ENCODE measurements at places on chromosomes 3 and 15.

DNA sequence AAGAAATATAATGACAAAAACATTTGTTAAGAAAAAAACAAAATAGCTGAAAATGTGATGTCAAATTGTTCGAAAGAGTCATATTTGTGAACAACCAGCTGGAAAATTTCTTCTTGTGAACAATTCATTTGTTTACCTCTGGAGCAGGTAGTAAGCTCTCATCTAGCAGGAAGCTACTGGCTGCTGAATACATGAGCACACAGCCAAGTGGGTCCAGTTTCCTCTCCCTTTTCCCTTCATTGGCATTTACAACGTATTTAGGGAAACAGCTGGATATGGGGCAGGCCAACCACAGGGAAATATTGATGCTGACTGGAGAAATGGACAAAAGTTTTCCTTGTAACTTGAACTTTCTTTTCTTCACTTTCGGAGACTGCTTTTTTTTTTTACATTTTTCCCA is 1354.7 kb upstream of the EPHA6 start:
- no peak for DNase-seq

GRCh38 chr3:195297446-195297845 is 26.5 kb upstream of the XXYLT1 start:
- no peak for DNase-seq

- DNase-seq, result no peak
These were observed 1.1 kb downstream of the RPS27L start for GRCh38 chr15:63156086-63156710.

GRCh38 chr15:80106051-80106450 is 46.6 kb downstream of the ZFAND6 start:
- no peak for DNase-seq

GRCh38 chr15:69132430-69132829 is 28.0 kb upstream of the GLCE start:
- no peak for DNase-seq

GRCh38 chr15:77605547-77605946 is 27.2 kb downstream of the LINGO1 start:
- no peak for DNase-seq

GRCh38 chr3:134336587-134336986 is 37.7 kb downstream of the AMOTL2 start:
- no peak for DNase-seq

DNA sequence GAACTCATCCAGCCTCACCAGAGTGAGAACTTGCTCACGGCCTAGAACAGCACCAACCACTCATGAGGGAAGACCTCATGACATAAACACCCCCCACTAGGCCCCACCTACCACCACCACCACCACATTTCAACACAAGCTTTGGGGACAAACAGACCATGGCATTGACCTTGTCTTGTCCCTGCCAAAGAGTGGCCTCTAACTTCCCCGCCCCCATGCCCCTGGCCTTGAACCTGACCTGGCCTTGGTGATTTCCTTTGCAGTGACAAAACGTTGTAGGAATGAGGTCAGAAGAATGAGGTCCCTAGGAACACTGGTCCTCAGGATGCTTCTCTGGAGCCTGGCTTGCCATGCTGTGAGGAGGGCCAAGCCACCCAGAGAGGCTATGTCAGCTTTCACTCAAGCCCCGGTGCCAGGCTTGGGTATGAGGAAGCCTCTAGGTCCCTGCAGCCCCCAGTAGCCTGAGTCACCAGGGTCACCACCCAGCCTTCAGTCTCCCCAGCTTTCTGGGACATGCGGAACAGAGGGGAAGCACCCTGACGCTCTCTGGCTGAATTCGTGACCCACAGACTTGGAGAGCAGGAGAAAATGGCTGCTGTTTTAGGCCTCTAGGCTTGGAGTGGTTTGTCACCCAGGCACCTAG is 57.9 kb downstream of the TPRA1 start:
- DNase-seq, result no peak

GRCh38 chr3:133928903-133929607 is 33.4 kb upstream of the RAB6B start:
- no peak for DNase-seq

GRCh38 chr3:128623762-128624176 is 26.8 kb downstream of the RPN1 start:
- DNase-seq, result no peak

DNA sequence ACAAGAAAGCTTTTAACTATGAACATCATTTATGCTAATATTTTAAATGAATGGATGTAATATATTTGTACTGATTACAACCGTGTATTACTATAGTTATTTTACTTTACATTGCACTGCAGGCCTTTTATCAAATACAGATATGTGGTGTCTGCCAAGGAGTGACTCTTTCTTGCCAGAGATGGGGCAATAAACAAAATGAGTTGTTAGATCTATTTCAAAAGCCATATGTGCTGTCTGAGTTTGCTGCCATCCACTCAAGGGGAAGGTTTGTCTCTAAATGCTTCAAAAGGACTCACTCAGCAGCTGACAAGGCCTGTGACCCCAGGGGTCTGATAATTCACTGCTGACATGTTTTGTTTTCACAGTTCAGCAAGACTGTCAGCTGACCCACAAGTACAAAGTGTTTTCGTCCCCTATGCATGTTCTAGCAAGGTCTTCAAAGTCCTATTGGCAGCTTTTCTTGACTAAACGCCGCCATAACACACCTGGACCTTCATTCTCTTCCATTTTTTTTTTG is 41.3 kb upstream of the ZBED2 start:
- no peak for DNase-seq

- no peak for DNase-seq
These were observed 119.1 kb downstream of the B3GALNT1 start for GRCh38 chr3:160986069-160986468.

DNA sequence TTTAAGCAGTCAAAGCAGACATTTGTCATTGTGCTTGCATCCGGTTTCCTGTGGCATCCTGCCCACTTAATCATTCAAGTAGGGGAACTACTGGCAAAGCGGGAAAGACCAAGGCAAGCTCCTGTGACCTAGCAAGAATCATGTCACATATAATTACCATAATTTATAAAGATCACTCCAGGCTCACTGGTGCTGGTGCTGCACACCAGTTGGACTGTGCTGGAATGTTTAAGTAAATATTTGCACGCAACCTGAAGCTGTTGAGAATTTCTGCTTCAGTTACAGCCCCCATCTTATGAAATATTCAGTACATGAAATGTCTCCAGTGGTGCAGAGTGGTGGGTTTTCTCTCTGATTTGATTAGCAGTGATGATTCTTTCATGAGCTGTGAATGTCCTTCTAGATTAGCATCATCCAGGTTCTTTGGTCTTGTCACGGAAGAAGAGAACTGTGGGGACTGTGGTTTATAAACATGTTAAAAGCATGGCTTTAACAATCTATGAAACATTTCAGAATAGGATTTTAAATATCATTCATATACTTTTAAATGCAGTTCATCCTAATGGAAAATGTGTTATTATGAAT is 621.3 kb upstream of the EPHA6 start:
- DNase-seq, result no peak

DNA sequence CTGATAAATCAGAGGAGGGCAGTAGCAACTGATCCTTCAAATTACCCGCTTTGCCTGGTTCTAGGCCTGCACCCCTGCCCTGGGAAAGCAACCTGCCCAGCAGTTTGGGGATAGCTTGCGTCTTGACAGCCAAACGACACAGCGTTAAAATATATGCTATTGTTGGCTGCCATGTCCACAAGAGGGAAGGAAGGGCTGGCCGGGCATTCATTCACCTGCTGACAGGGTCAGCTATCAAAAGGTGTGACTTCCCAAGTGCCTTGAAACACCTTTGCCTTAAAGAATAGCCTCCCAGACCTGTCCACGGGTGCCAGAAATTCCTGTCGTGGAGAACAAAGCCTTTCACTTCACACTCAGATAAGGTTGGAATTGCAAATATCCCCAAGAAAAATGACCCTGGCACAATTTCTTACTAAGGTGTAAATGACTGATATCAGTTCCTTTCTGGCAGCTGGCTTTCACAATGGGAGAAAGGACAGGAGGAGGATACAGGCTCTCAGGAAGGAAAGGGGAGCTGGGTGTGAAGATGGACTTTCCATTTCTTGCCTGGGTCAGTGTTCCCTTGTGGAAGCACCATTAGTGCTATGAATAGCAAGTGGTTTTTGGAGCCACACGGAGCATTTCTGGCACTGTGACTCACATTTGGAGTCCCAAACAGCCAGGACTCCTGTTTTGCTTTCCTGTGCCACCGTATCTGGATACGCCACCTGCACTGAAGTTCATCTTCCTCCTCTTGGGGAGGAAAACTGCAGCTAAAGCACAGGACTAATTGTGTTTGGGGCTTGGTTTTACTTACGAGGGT is 19.2 kb downstream of the ALDH1A3 start:
- no peak for DNase-seq

DNA sequence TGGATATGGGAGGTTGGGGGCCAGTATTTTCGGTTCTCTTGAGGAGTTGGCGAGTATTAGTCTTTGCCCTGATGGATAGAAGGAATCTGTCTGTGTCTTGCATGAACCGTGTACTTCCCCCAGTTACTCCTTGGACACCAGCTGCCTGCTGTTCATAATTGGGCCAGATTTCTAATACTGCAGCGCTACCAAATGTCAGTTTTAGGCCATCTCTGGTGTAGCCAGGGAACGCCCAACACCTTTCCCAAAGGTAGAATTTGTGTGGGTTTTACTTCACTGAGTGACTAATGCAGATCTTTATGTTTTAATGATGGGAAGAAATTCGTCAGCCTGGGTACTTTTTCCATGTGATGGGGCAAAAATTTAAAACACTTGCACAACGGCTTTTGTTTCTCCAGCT is 18.4 kb downstream of the FLNB start:
- DNase-seq, result no peak

- DNase-seq, result no peak
These were observed 31.9 kb downstream of the CRTC3 start for GRCh38 chr15:90561344-90562244.

- DNase-seq, result no peak
These were observed 24.2 kb downstream of the RAB6B start for GRCh38 chr3:133871368-133872090.

DNA sequence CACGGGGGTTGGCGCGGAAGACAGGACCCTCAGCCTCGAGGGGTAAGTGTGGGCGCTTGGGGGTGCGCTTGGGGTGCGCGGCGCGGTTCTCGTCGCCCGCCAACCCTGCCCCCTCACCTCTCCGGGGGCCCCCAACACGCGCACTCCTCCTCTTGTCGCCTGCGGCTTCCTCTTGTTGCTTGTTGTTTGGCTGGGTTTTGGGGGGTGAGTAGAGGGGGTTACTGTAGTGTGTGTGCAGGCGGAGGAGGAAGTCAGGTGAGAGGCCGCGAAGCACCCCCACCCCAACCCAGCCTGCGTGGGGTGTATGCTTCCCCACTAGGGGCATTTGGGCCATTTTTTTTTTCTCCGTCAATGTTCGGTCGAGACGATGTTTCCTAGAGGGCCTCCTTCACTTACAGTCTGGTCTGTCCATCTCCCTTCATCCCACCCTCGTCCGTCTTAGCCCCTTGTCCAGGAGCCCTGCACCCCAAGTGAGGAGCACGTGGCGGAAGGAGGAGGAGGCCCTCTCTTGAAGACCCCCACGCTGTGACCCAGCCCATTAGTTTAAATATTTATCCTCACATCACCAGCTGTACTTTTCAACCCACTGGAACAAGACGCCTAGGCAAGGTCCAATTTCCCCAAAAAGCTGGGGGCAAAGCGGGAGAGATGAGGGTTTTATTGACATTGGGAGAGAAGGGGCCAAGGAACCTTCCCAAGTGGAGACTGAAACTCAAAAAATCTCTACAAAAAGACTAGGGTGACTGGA is 20.4 kb upstream of the SATB1 start:
- peak; percentile 51 for DNase-seq

DNA sequence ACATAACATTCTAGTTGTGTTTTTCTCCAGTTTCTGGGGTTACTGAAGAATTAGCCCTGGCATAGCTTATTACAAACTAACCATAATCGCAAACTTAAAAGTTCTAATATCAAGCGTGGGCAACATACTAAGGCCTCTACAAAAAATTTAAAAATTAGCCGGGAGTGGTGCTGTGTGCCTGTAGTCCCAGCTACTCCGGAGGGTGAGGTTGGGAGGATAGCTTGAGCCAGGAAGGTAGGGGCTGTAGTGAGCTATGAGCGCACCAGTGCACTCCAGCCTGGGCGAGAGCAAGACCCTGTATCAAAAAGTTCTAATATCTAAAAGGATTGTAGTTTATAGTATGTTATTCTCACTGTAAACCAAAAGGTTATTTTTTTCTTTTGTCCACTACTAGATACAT is 1.1 kb downstream of the OIP5 start:
- DNase-seq, result no peak

DNA sequence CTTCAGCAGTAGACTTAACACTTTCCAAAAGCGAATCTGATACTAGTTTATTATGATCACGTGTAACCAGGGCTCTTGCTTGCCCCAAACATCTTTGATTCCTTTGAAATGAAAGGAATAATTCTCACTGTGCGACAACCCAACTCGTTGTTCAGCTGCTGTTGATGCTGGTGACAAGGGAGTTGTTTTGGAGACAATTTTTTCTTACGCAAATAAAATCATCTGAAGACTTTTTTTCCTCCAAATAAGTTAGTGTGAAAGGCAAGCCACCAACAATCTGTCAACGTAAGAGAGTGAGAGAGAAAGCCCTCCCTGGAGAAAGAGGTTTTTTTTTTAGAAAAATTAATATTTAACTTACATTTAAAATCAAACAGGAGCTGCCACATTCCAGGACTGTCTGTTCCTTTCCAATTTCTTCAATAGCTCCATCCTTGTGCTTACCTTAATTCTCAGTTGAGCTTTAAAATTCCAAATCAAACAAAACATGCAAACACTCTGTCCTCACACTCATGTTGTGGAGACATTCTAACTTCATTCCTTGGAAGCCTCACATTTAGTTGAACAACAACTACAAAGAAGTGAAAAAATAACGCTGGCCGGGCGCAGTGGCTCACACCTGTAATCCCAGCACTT is 4.9 kb upstream of the P3H2 start:
- DNase-seq, result no peak

- no peak for DNase-seq
These were observed 320.9 kb upstream of the CTDSPL start for GRCh38 chr3:37540786-37541185.

- DNase-seq, result no peak
These were observed 77.1 kb downstream of the CORO2B start for GRCh38 chr15:68655686-68656437.

DNA sequence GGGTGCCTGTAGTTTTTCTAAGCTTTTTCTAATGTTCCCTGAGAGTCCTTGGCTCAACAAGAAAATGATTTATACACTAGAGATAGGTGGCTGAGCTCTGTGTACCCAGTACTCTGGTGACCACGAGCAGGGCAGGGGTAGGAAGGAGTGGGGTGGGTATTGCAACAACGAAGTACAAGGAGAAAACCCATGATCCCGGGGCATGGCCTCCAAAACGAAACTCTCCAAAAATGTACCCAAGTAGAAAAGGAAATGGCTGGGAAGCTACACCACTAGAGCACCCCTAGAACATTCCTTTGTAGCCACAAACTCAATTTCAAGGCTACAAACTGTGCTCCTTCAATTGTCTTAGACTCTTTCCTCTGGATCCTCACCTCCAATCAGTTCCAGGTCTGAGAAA is 138.9 kb downstream of the DUT start:
- DNase-seq, result no peak

- DNase-seq, result no peak
These were observed 296.9 kb upstream of the AGTR1 start for GRCh38 chr3:148400754-148401153.

All from stimulated activated CD8-positive, alpha-beta memory T cell treated with anti-CD3 and anti-CD28 coated beads, Interleukin-7, amount 100 ng/mL, for 24 hours (primary cell).